ENCODE measurements at places on chromosomes 13 and 19. TPM values are rescaled to one million over a fixed set of nuclear protein-coding genes. Genes with fewer than 3 reads are reported as not detected.

GRCh38 chr13:112465251-112466131, 89.3 kb downstream of the SPACA7 start:
- H3K27me3 ChIP-seq = no peaks in the 10 kb centered on the region
- DNase-seq = no peak
- H3K27ac ChIP-seq = no peak overlapping the region
- no peak overlapping the region for H3K4me3 ChIP-seq
- H3K4me1 ChIP-seq = no peaks in the 10 kb centered on the region

DNA sequence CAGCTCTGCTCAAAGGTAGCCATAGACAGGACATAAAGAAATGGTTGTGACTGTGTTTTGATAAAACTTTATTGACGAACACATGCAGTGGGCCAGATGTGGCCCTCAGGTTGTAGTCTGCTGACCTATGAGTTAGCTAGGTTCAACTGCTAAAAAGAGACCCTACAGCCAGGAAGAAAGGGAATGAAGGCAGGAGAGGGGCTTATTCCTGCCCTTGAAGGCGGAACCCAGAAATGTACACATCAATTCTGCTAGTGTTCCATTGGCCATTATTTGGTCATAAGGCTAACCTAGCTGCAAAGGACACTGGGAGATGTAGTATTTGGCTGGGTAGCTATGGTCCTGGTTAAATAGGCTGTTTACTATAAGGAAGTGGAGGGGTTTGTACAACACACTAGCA, 18.0 kb downstream of the APBA3 start:
- H3K36me3 ChIP-seq = no peaks in the 10 kb centered on the region
- H3K27ac ChIP-seq = no peak overlapping the region
- H3K4me1 ChIP-seq = no peaks in the 10 kb centered on the region
- no peaks in the 10 kb centered on the region for H3K27me3 ChIP-seq
- H3K4me3 ChIP-seq = no peak overlapping the region
- no peak for DNase-seq

- no peaks in the 10 kb centered on the region for H3K27me3 ChIP-seq
- DNase-seq = no peak
- no peaks in the 10 kb centered on the region for H3K36me3 ChIP-seq
- H3K27ac ChIP-seq = no peak overlapping the region
- no peak overlapping the region for H3K4me3 ChIP-seq
These were observed 2.8 kb upstream of the DZIP1 start for GRCh38 chr13:95647321-95647720.

- no peaks in the 10 kb centered on the region for H3K27me3 ChIP-seq
- H3K4me3 ChIP-seq = no peak overlapping the region
These were observed 173.1 kb downstream of the POU4F1 start for GRCh38 chr13:78430166-78430791.

The THSD8 gene
- 34.4 TPM for total RNA-seq

- H3K27ac ChIP-seq = no peak overlapping the region
- H3K4me3 ChIP-seq = no peak overlapping the region
- no peak for DNase-seq
- H3K27me3 ChIP-seq = no peaks in the 10 kb centered on the region
- H3K36me3 ChIP-seq = no peaks in the 10 kb centered on the region
These were observed 1.3 kb upstream of the DOCK9 start for GRCh38 chr13:98979012-98979660.

GRCh38 chr19:39847525-39847924, 1.3 kb upstream of the FBL start:
- peaks cover 8% of the 10 kb centered on the region for H3K4me1 ChIP-seq
- H3K36me3 ChIP-seq = no peaks in the 10 kb centered on the region
- no peak for DNase-seq
- no peak overlapping the region for H3K4me3 ChIP-seq
- no peak overlapping the region for H3K27ac ChIP-seq

The ZNF69 gene
- total RNA-seq = 18.1 TPM
